ENCODE measurements at places on chromosomes 7 and 10. TPM values are rescaled to one million over a fixed set of nuclear protein-coding genes. Genes with fewer than 3 reads are reported as not detected.

Gene EPDR1
- 83.1 TPM for total RNA-seq

Gene C10orf62
- not detected for total RNA-seq

DNA sequence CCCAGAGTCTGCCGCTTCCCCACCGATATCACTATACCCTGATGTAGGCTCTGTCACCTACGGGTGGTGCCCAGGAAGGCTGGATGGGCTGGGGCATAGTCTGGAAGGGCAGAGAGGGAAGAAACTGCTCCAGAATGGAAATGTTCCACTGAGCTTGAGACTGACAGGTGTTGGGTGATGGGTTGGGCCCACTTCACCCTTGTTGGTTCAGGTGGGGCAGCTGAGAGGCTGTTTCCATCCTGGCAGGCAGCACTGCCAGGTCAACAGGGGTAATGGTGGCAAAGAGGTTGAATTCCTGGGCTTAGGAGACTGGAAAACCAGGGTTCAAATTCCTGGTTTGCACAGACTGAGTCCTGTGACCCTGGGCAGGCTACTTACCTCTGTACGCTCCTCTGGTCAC lies 28.5 kb upstream of the FRAT2 start:
- no peak for DNase-seq

- DNase-seq, result no peak
Observed at GRCh38 chr7:19869979-19870378, 96.6 kb upstream of the TMEM196 start.

DNA sequence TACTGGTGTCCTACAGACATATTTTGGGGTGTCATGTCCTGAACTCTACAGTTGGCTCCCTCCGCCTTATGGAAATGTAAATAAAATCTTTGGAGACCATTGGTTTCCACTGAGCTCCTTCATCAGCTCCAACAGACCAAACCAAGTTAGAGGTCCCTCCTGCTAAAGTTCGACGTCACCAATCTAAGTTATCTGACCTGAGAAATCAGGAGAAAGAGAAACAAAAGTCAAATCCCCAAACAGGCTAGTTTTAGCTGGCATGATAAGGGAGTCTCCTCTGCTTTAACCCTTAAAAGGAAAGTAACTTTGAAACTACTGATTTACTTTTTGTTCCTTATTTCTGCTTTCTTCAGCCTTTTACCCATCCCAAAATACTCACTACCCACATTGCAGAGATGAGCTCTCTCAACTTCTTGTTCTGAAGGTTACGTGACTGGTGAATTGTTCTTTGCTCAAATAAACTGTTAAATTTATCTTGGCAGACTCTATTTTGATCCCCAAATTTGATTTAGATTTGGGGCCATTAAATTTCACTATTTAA lies 39.9 kb downstream of the AVL9 start:
- DNase-seq, result no peak

- no peak for DNase-seq
Observed at GRCh38 chr10:44260286-44260928, 124.5 kb downstream of the CXCL12 start.

DNA sequence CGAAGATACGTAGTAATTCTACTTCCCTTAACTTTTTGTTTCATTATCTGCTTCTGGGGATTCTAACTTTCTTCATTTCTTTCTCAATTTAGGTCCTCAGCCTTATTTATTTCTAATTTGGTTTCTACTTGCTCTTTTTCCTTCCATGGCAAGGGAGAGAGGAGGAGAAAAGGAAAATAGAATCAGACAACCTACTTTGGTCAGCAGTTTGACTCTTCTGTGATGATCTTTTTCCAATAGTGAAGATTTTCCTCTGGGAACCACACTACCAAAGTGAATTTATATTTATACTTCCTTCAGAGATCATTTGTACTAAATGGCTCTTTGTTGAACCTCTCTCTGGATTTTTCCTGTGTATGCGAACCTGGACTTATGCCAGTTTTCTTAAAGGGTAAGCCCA lies 90.2 kb downstream of the TMEM26 start:
- no peak for DNase-seq

GRCh38 chr7:28732071-28732869 lies 225.9 kb downstream of the TRIL start:
- no peak for DNase-seq

- DNase-seq, result no peak
Observed at GRCh38 chr7:103382032-103382402, 34.6 kb downstream of the PSMC2 start.

DNA sequence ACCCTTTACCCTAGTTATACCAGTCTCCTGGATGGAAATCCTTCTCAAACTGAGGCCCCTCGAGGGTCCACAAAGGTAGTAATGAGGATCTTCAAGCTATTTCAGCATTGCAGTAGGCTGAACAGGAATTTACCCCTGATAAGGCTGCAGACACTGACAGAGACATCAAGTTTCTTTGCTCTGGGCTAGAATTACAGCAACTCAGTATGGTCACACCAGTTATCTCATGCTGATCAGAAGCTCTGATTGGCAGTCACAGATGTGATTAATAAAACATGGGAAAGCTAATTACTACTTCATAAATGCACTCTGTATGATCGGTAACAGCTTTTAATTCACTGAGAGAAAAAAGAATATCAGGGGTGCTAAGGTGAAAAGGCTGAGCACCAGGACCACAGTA lies 30.6 kb downstream of the FAM204A start:
- no peak for DNase-seq

DNA sequence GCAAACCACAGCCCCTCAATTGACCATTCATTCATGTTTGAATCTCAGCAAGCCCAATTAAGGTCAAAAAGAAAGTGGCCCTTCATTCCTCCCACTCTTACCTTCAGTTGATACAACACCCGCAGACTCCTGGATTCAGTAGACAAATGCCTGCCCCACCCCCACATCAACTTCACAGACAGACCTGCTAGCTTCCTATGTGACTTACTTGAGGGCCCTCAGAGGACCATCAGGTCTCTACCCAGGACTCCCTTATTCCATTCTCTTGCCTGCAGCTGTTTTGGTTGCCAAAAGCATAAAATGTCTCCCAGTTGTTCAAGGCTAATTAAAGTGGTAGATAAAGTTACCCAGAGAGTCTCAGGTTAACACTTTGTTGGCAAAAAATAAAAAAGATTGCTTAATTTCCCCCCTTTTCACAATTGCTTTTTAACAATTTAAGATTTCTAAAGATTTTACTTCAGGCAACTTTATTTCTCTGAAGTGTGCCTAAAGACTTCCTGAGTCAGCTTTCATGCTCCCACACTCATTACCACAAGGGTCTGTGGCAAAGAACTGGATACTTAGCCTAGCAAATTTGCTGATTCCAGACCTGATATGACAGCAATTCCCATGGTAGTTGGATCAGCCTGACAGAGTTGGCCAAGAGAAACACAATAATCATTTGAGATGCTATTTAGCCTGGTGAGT lies 3.3 kb upstream of the MTERF1 start:
- no peak for DNase-seq

GRCh38 chr7:120402801-120403200 lies 129.8 kb downstream of the KCND2 start:
- no peak for DNase-seq

DNA sequence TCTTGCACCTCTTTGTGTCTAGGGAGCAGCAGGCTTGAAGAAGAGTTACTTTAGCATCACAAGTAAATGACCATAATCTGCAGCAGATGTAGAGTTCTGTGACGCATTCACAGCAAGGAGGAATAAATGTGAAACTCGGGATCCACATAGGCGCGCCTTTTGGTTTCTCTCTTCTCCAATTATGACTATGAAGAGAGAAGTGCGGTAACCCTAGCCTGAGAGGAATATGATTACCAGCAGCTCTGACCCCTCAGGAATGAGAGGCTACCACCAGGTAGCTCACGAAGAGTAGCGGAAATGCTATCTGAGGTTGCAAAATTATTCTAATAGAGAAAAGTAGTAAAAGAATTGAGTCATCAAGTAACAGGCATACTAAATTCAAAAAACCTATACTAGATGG lies 25.2 kb upstream of the DMTF1 start:
- no peak for DNase-seq

- no peak for DNase-seq
Observed at GRCh38 chr10:129323879-129324278, 143.2 kb upstream of the MGMT start.

- no peak for DNase-seq
Observed at GRCh38 chr10:75342397-75342796, 59.2 kb downstream of the ZNF503 start.

DNA sequence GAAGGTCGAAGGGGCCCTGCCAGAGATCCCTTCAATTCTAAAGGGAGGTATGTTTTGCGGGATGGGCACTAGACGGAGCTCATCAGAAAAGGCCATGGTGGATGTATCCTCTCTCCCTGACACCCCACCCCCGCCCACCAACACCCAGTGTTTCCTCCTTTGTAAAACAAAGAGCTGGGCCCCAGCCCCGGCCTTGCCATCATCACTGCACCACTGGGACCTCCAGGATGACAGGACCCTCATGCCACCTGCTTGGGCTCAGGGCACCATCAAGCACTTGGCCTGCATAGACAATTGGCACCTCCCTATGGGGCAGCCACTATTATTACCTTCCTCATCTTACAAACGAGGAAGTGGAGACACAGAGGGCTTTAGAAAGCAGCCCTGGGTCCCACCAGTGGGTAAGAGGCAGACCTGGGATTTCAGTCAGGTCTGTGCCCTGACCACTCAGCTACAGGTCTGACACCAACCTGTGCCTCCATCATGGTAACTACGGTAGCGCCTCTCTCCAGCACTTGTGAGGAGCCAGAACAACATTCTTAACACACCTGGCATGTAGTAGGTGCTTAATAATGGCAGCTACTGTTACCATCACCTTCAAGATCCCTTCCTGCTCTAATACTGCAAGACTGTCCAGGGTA lies 2.0 kb downstream of the CALML3 start:
- DNase-seq, result no peak

DNA sequence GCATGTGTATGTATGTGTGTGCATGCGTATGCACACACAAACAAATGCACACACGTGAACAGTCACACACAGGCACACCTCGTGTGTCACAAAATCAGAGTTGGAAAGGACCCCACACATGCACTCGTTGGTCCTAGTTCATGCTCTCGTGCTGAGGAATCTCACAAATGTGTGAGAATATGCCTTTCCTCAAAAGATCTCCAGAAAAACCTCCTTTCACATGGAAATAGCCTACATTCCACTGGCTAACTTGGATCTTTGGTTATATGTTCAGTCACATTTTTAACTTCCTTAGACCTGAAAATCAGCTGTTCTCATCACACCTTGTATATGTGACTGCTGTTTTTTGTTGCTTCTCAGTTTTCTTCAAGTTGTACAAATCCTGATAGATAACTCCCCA lies 256.7 kb downstream of the DPP6 start:
- no peak for DNase-seq

DNA sequence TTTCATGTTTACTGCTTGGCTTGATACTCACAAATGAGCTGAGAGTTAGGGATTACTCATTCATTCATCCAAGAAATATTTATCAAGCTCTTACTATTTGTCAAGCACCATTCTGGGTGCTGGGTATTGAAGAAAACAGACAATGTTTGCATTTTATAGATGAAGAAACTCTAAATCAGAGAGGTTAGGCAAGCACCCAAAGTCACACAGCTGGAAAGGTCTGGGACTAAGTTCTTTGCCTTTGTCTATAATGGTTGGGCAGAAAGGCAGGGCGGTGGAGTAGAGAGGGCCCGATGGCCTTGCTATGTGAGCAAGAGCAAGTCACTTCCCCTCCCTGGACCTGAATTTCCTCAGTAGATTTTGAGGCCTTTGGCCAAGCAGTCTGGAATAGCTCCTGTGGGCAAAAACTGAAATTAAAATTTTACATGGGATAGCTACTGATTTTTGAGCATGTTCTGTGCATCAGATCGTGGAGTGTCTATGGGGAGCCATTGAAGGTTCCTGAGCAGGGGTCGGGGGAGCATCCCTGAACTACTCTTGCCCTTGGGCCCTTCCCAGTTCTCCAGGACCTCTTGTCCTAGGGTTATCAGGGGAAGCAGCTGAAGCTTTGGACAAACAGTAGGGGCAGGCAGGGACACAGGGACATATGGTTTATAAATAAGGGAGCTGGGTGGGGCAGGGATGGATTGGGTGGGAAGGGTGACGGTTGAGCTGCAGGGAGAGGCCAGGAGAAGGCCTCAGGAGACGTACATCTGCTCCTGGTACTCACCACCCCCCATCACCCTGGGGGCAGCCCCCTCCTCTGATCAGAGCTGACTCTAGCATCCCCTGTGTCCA lies 23.3 kb downstream of the AQP1 start:
- no peak for DNase-seq

Data from psoas muscle (tissue), 8 donors.